ENCODE measurements at places on chromosomes 7 and 10.
A peak's percentile ranks its signal among the peaks of the same experiment; 100 is the strongest.

GRCh38 chr10:104521901-104522694, 119.0 kb upstream of the SORCS3 start:
- DNase-seq = no peak

GRCh38 chr7:113698556-113699220, 220.1 kb downstream of the PPP1R3A start:
- peak; percentile 43 for DNase-seq

DNA sequence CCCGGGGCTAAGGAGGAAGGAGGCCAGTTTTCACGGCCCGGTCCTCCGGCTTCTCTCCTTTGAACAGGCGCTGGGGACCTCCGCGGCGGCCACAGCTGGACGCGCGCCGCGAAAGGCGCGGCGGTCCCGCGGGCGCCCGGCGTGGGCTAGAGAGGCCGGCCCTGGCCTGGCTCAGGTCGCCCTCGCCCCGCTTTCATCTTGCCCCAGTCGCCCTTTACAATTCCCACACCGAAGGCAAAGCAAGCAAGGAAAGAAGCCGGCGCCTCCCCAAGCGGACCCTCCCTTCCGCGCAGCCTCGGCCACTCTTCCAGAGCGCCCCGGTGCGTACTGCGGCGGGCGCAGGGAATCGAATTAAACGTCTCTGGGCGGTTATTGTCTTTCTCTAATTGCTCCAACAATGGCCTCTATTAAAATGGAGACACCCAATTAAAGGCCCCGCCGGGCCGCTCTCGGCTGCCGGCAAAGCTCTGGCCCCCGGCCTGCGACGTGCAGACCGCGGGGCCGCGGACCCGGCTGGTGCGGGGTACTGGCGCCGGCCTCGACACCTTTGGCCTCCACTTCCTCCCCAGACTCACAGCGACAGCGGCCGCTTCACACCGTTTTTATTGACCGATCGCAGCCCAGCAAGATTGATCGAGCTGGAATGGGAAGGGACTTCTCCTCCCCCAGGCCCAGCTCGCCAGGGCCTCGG, 4.5 kb upstream of the GATA3 start:
- DNase-seq = no peak

DNA sequence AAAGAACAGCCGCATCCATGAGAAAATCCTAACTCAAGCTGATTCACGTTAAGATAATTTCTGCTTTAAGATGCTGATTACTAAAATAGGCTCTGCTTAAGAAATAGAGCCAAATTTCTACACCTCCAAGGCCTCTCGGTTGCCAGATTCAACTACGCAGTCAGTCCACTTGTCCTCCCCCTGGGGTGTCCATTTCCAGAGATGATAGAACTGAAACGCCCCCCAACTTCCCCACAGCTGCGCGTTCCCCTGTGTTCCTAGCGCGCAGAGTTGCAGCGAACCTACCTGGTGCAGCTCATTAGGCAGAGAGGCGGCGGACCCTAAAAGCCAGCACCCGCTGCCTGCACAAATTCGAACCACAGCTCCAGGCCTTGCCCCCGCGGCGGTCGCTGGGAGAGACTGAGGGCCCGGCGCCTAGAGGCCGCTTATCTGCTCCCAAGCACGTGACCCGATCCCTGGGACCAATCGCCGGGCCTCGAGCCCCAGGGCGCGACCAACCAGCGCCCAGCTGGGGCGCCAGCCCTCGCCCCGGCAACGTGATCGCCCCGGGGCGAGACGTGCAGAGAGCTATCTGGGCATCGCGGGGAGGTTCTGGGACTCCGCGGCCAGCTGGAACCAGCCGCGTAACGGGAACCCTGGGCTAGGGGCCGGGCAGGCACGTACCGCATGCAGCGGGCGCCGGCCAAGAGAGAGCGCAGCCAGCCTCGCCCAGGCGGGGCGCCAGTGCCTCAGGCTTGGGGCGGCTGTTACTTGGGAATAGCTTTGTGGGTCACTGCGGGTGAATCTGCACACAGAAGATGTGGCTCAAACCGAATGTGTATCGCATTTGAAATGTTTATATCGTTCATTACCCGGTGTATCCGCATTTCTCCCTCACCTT, at the start of gene PPP1R3C:
TSS of gene PPP1R3C (minus strand) at position 401 of the 880 bp plus-strand sequence. CDS start at position 299, 102 bp downstream.
- peak; percentile 66 for DNase-seq

- no peak for DNase-seq
These were observed 110.6 kb upstream of the EFCAB10 start for GRCh38 chr7:105691680-105692564.

DNA sequence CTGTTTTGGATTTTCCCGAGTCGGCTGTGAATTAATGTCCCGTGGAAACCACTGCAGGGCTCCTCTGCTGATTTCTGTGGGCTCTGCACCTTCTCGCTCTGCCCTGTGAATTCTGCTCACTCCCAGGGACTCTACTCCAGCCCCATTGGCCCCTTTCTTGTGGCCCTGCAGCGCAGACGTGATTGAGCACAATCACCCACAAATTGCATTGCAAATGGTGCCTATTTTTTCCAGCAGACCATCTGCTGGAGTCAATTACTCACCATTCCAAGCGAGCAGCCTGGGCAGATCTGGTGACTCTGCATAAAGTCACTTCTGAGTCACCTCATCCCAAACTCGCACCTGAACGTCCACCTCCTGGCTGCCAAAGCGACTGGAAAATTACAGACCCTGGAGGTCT, 235.8 kb downstream of the PAXIP1 start:
- no peak for DNase-seq

DNA sequence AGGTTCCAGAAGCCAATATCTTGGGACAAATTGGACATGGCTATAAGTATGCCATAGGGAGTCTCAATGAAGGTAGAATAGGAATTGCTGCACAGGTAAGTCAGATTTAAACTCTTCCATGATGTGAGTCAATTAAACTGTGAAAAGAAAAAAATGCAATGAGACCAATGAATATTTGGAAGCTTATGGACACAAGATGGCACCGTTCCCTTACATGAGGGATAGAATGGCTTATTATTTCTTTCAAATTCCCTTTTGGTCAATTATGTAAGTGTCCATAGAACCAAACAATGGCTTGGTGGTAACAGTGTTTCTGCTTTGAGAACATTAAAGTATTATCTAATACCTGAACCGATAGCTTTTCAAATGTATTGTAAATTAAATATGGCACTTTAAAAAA, 35.6 kb downstream of the ACADSB start:
- DNase-seq = no peak

DNA sequence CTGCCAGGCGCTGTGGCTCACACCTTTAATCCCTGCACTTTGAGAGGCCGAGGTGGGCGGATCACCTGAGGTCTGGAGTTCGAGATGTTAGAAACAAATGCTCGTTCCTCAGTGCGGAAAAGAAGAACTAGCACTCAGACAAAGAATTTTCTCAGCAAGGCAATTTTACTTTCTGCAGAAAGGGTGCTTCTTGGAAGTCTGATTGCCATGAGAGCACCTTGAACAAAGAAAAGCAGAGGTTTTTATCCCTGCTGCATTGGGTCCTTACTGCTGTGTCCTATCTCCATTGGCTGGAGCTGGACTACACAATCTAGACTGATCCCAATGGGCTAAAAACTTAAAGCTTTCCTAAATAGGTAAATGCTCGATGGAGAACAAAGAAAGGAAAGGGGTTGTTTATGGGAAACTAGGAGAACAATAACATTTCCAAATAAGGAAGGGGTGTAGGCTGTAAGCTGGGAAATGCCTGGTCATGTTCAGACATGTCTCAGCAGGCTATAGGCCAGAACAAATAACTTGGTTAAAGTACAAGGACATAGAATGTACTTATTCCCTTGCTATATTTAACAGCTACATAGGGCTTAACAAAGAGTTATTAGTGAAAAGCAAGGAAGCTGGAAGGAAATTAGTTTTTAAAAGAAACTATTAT, 26.1 kb upstream of the ACTR3B start:
- DNase-seq = no peak

GRCh38 chr7:108002726-108003598, at the start of gene LAMB1:
Gene LAMB1, minus strand, starts transcription at chr7:108003161. Its CDS starts 276 bp downstream, at chr7:108002885.
- DNase-seq = no peak

- no peak for DNase-seq
These were observed 79.9 kb upstream of the EN2 start for GRCh38 chr7:155377838-155378579.

DNA sequence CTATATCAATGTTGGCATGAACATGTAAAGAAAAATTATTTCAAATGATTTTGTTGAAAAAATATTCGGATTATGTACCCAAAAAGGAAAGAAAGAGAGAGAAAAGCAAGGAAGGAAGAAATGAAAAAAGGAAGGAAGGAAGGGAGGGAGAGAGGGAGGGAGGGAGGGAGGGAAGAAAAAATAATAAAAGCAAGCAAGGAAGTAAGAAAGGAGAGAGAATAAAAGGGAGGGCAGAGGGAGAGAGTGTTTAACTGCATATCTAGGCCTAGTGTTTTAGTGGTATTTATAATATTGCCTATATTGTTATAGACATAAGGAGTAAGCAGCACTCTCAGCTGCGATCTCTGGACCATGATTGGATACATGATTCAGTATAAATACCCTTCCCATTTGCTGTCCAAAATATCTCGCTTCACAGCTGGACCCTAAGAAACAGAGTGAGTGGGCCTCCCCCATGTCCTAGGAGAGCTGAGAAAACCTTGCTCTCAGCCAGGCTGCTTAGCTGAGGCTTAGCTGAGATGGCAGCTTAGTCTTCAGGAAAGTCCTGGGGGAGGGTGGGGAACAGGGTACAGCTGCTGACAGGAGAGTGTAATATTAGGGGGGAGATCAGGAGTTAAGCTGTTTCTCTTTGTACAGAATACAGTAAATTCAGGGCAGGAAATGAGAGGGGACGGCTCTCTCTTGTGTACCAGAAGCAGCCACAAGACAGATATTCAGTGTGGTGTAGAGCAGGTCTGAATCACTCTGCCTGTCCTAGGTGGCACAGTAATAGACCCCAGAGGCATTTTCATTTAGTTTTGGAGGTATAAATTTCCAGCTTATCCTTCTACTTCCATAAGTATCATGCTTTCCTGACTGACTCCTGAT, 66.8 kb upstream of the TARP start:
- DNase-seq = no peak

DNA sequence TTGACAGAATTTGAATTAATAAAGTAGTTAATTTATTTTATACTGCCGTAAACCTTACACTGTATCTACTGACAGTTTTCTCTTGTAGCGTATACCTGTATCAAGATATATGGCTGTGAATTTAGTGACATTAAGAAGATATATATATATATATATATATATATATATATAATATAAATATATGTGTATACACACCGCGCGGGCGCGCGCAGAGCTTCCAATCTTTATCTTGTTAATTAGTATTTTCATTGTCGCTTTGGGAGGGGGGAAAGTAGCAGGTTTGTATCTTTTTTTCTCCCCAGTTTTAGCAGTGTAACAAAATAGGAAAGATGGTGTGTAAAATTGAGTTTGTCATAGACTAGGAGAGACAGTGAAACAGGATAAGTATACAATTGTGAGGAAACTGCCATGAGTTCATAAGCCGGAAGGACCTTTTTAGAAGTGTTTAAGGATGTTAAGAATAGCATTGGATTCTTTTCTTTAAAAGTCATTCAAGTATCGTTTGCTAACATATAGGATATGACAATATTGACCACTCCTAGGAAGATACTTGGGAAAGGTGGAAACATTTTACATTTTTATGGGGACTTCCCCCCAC, 2.0 kb downstream of the PLEKHA1 start:
- DNase-seq = no peak

DNA sequence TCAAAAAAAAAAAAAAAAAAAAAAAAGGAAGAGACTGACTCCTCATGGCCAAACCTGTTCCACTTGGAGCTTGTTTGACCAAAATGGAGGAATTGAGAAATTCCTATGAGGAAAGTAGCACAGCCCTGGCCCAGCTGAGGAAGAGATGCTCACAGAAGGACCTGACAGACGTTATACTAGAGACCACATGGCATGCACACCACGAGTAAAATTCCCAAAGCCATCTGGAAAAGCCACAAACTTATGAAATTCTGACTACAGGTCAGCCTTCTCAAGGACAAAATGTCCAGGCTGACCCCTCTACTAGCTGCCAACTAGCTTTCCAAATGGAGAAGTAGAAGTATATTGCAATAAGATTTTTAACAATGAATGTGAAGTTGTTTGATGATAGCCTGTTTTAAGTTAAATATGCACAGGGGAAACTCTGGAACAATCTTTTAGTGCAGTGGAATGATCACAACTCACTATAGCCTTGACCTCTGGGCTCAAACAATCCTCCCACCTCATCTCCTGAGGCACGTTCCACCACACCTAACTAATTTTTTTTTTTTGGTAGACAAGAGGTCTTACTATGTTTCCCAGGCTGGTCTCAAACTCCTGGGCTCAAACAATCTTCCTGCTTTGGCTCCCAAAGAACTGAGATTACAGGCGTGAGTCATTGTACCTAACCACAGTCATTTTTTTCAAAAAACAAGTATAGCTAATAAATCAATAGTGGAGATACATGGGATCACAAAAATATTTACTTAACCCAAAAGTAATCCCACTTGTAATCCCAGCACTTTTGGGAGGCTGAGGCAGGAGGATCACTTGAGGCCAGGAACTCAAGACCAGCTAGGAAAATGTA, 75.7 kb downstream of the AKR1D1 start:
- DNase-seq = no peak

- DNase-seq = no peak
These were observed 121.7 kb downstream of the EVX1 start for GRCh38 chr7:27364344-27364758.

DNA sequence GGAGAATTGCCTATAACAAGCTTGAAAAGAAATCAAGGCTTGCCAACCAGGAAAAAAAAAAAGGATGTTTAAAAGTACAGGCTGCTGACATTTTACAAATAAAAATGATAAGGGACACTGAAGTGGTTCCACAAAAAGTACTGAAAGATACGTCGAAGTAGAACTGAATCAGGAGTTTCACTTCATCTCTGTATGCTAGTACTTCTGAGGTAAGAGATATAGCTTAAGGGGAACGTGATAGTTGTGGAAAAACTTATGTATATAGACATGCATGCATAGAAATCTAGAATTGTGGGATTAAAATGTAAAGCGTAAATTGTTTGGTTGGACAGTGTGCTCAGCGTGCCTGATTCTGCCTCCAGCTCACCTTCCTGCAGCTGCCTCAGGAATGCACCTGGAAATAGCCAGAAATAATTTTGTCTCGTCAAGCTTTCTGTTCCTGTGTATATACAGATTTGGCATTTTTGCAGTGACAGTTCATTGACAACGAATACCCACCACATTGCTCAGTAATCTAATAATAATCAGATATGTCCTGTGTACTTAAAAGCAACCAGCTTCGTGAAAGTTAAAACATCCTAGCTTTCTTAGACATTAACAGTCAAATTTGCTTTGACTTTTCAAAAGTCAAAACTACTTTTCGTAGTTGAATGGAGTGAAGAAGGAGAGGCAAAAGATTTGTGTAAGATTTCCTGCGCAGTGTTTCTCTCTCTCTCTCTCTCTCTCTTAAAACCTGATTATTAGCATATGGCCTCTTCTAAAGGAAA, 1.4 kb downstream of the SOSTDC1 start:
- no peak for DNase-seq

All from NCI-H2081 treated with DMSO at 0.1 percent for 48 hours (cell line).